ENCODE measurements at places on chromosomes 7 and 10. TPM values are rescaled to one million over a fixed set of nuclear protein-coding genes. Genes with fewer than 3 reads are reported as not detected.

PRKG1 gene
- 12.0 TPM for polyA plus RNA-seq

NPTX2 gene
- polyA plus RNA-seq, result 9.2 TPM

CDH23 gene
- 1.7 TPM for polyA plus RNA-seq

GARS1 gene
- polyA plus RNA-seq, result 50.9 TPM

KLF14 gene
- polyA plus RNA-seq, result 0.18 TPM

CCL24 gene
- polyA plus RNA-seq, result 32.1 TPM

AOC1 gene
- polyA plus RNA-seq, result 206 TPM

C10orf62 gene
- polyA plus RNA-seq, result 0.09 TPM

HDAC9 gene
- polyA plus RNA-seq, result 6.2 TPM

C7orf33 gene
- not detected for polyA plus RNA-seq

GSDME gene
- 87.6 TPM for polyA plus RNA-seq

CAMK1D gene
- 8.4 TPM for polyA plus RNA-seq

GAD2 gene
- polyA plus RNA-seq, result 1.7 TPM

MNX1 gene
- polyA plus RNA-seq, result 14.5 TPM

ACBD7 gene
- polyA plus RNA-seq, result 2.2 TPM

ACSL5 gene
- 361 TPM for polyA plus RNA-seq

CYP2C8 gene
- polyA plus RNA-seq, result 2.6 TPM

PON1 gene
- polyA plus RNA-seq, result 2.3 TPM

TLX1 gene
- 0.57 TPM for polyA plus RNA-seq

RNF148 gene
- polyA plus RNA-seq, result 0.12 TPM

HABP2 gene
- 27.7 TPM for polyA plus RNA-seq

HEPACAM2 gene
- polyA plus RNA-seq, result 63.2 TPM

WNT16 gene
- 0.43 TPM for polyA plus RNA-seq

NEBL gene
- 3.3 TPM for polyA plus RNA-seq

STAMBPL1 gene
- 25.5 TPM for polyA plus RNA-seq

HOXA2 gene
- polyA plus RNA-seq, result 5.5 TPM

ARL3 gene
- 9.0 TPM for polyA plus RNA-seq

FAM24A gene
- not detected for polyA plus RNA-seq

CNPY1 gene
- not detected for polyA plus RNA-seq

SORCS1 gene
- polyA plus RNA-seq, result 6.5 TPM

PFKP gene
- polyA plus RNA-seq, result 29.2 TPM

SPDYE16 gene
- 1.2 TPM for polyA plus RNA-seq

STAG3 gene
- polyA plus RNA-seq, result 15.6 TPM

PSD gene
- polyA plus RNA-seq, result 62.0 TPM

MALRD1 gene
- polyA plus RNA-seq, result 109 TPM

ASL gene
- 103 TPM for polyA plus RNA-seq

CYP2W1 gene
- 598 TPM for polyA plus RNA-seq

ACHE gene
- 7.4 TPM for polyA plus RNA-seq

POP7 gene
- polyA plus RNA-seq, result 28.7 TPM

STEAP2 gene
- polyA plus RNA-seq, result 19.2 TPM

GPR146 gene
- polyA plus RNA-seq, result 4.0 TPM

LAMB1 gene
- 271 TPM for polyA plus RNA-seq

ACTL6B gene
- polyA plus RNA-seq, result 2.9 TPM

ACSM6 gene
- polyA plus RNA-seq, result 0.06 TPM

AKR1D1 gene
- 4.4 TPM for polyA plus RNA-seq

NUTM2B gene
- polyA plus RNA-seq, result 1.3 TPM

LIPJ gene
- polyA plus RNA-seq, result 0.10 TPM

ZNF853 gene
- 5.7 TPM for polyA plus RNA-seq

COL1A2 gene
- polyA plus RNA-seq, result 532 TPM

GPER1 gene
- polyA plus RNA-seq, result 1.1 TPM

ANKRD7 gene
- 0.45 TPM for polyA plus RNA-seq

HTR5A gene
- polyA plus RNA-seq, result 0.03 TPM

DPYSL4 gene
- polyA plus RNA-seq, result 4.6 TPM

OR2A1 gene
- 0.94 TPM for polyA plus RNA-seq

SLC29A4 gene
- 22.7 TPM for polyA plus RNA-seq

PRR15 gene
- 70.8 TPM for polyA plus RNA-seq

ZNF425 gene
- 4.3 TPM for polyA plus RNA-seq

TRIM4 gene
- polyA plus RNA-seq, result 33.2 TPM

HOXA11 gene
- polyA plus RNA-seq, result not detected
